Retinal pigment epithelial cell (primary cell): ENCODE measurements at places on chromosomes 6 and 20.

GRCh38 chr20:45695496-45695895 is 6.3 kb upstream of the WFDC13 start:
- DNase-seq, result no peak

- no peak for DNase-seq
Observed at GRCh38 chr6:157104803-157105202, 218.5 kb downstream of the TMEM242 start.

- DNase-seq, result peak; percentile 77
Observed at GRCh38 chr6:44221291-44221960, 2.0 kb upstream of the SLC29A1 start.

GRCh38 chr20:14375416-14375985 is 38.1 kb upstream of the FLRT3 start:
- no peak for DNase-seq

- DNase-seq, result no peak
Observed at GRCh38 chr6:43703512-43704429, 16.2 kb upstream of the MRPS18A start.
